ENCODE measurements at places on chromosomes 3 and 15.

GRCh38 chr15:42210696-42211095 lies 2.6 kb upstream of the VPS39 start:
- no peak for DNase-seq

- no peak for DNase-seq
Observed at GRCh38 chr15:81724536-81724935, 321.3 kb downstream of the MEX3B start.

- DNase-seq = no peak
Observed at GRCh38 chr15:90099868-90100831, 2.1 kb downstream of the IDH2 start.

GRCh38 chr3:190581041-190581541 lies 67.2 kb downstream of the IL1RAP start:
- DNase-seq = no peak

GRCh38 chr3:23863060-23863459 lies 53.7 kb downstream of the NKIRAS1 start:
- DNase-seq = no peak
